Right ventricle myocardium inferior (tissue), 1 donor: ENCODE measurements at places on chromosomes 4 and X.

DNA sequence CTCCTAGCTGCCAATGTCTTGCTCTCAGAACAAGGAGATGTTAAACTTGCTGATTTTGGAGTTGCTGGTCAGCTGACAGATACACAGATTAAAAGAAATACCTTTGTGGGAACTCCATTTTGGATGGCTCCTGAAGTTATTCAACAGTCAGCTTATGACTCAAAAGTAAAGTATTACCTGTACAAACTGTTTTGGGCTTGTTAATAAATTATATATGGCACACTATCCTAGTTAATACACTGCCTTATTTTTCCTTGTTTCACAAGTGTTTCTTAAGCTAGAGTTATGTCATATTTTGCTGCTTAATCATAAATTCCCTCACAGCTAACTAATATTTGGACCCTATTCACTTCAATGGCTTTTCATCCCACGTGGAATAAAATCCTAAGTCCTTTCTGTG lies 45.3 kb downstream of the STK26 start:
- DNase-seq: no peak

DNA sequence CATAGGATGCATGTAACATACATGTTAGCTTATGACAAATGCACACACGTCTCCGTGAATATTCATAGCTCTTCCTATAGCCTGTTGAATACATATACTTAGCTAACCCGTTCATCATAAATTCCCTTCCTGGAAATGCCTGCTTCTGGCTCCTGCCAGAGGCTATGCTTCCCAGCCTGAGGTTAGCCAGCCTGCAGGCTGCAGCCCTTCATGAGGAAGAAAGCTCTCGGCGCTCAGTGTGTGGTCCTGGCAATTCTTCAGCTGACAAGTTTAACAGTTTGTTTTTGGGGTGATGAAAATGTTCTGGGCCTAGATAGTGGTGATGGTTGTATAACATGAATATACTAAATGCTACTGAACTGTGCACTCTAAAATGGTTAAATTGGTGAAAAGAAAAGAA lies 48.8 kb upstream of the MAN2B2 start:
- no peak for DNase-seq

- peak; percentile 46 for DNase-seq
Observed at GRCh38 chr4:508675-509638, 9.9 kb downstream of the PIGG start.

DNA sequence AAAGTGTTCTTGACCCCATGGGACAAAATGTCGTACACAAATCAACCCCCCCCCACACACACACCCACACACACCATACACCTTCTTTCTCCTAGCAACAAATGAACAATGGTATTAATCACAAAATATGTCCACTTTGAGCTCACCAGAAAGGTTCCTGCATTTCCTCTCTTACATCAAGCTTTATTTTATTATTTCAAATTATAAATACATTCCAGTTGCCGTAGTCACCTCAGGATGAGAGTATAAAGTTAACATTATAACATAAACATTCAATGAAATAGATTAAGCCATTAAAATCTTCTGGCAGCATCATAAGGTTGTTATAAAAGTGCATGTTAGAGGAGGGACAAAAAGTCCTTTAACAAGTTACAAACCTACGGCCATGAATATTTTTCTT lies 7.3 kb downstream of the XK start:
- DNase-seq: no peak

GRCh38 chr4:6352031-6352692 lies 82.5 kb downstream of the WFS1 start:
- peak; percentile 53 for DNase-seq

GRCh38 chr4:181477591-181477990 lies 765.6 kb upstream of the TENM3 start:
- no peak for DNase-seq

- DNase-seq: no peak
Observed at GRCh38 chrX:1111601-1112300, 100.7 kb downstream of the CRLF2 start.

DNA sequence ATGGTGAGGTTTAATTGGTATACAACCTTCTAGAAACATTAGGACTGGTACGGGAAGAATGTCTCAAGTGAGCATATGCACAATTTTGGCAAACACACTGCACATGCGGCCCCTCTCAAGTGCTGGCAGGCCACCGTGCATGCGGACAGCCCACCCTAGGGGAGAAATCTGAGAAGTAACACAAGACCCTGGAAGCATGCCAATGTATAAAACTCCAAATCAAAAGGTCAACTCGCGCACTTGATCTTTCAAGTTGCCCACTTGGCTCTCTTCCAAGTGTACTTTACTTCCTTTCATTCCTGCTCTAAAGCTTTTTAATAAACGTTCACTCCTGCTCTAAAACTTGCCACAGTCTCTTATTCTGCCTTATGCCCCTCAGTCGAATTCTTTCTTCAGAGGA lies 488.3 kb downstream of the CFAP47 start:
- no peak for DNase-seq

- DNase-seq: no peak
Observed at GRCh38 chr4:90152024-90152423, 24.8 kb downstream of the CCSER1 start.

DNA sequence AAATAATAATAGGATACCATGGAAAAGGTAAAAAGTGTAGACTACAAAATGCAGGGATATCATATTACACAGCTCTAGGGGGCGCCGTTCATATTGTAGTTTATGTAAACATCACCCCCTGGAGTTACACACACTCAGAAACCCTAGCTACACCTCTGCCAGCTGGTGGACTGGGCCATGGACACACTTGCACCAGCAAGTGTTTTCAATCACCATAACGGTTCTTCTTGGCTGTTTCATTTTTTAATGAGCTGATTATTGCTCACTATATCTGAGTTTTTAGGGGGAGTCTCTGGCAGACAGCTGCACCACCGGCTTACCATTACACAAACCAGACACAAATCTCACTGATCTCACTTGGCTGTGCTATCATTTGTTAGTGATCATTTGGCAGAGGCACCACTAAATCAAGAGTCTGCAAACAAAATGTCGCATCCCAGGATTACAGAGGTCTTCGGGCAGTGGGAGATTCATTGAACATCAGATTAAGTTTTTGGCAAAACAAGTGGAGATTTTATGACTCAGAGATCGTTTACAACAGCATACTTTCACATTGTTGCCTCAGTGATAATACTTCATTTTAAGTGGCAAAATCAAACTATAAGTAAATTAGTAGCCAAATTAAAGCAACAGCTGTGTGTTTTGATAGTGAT lies 185.7 kb downstream of the UNC5C start:
- no peak for DNase-seq

DNA sequence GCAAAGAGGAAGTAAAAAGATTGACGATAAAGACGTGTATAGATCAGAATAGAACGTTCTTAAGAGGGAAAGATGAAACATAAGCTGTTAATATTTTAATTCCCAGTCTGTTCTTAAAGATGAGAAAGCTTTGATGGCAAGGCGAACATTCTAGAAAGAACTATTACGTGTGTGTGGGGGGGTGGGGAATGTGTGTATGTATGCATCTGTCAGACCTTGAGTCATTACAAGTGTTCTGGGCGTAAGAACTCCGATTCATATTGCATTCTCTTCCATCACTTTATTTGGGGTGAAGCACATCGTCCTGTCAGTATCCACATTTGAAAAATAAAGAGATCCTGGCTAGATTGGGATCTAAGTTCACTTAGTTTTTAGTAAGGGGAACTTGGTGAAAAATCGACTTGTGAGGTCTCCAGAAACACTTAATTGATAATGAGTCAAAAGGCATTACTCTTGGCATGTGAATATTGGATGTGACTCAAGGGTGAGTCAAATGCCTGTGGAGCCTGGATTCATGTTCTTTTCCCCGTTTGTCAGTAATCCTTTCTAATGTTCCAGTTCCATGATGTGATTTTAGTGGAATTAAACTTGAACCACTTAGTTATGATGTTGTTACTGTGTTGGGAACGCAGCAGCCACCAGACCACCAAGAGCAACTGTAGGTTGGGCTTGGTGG lies 3.1 kb downstream of the SMS start:
- no peak for DNase-seq

- peak; percentile 74 for DNase-seq
Observed at GRCh38 chr4:10456595-10457254, 501 bp downstream of the ZNF518B start.

DNA sequence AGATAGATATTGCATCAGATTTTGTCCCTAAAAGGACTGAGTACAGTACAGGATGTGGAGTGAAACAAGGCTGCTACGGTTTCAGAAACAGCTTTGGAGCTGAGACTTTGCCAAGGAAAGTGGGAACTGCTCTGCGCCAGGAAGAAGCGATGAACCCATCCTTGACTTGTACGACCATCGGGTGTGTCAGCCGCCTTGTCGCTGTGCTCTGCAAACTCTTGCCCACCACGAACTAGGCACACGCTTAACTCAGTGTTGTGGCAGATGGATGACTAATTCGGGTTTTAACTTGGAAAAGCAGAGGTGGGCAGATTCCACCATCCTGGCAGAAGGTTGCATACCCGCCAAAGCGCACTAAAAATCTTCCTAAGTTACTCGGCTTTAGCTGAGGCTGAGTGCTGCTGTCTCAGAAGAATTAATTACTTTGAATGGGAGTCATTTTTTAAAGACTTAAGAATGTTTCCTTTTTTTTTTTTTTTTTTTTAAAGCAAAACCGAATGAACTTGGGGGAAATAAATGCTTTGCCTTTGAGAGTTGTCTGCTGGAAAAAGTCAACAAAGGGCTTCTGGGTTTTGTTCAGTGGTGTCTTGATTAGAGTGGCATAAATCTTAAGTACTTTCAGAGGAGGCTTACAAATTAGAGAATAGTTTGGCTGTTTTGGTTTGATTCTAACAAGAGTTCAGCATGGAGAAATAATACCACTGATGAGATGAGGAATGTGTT lies 69.5 kb downstream of the SHROOM2 start:
- DNase-seq: no peak

GRCh38 chrX:137565921-137566745 lies at the start of gene ZIC3:
Gene ZIC3 (plus strand): TSS chrX:137566127. CDS start chrX:137566692, 565 bp downstream.
- peak; percentile 85 for DNase-seq

- DNase-seq: peak; percentile 54
Observed at GRCh38 chrX:10360116-10360515, 203.3 kb downstream of the CLCN4 start.

DNA sequence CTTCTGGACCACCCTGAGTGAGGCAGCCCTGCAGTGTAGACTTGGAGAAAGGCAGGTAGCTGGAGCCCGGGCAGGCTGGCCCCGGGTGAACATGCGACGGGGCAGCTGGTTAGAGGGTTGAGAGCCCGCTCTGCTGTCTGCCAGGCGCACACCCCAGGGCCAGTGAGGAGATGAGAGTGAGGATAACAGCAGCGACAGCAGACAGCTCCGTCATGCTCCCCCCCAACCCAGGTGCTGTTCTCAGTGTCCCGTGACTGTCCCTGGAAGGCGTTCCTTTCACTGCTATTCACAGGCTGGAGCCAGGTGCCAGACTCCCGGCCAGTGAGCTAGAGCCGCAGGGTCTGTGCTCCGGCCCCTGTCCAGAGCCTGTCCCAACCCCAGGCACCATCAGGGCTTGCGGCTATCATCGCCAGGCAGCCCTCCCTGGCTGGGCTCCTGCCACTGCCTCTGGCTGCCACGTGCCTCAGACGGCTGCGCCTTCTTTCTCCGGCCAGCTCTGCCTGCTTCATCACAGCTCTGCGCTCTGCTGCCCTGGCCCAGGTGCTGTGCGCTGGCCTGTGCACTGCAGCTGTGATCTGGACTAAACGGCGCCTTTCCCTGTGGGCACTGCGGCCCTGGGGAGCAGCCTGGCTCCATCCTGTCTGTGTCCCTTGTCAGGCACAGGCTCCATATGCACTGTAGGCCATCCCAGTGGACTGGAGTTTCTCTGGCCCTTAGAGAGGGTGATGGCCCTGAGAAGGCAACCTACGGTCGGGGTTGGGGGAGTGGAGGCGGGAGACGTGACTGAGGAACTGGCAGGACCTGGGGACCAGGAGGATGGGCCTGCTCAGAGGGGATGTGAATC lies 19.8 kb downstream of the NSG1 start:
- DNase-seq: peak; percentile 35

GRCh38 chr4:158861281-158861680 lies 92.5 kb downstream of the FNIP2 start:
- no peak for DNase-seq

- DNase-seq: no peak
Observed at GRCh38 chr4:110119337-110119736, 79.1 kb downstream of the ELOVL6 start.

DNA sequence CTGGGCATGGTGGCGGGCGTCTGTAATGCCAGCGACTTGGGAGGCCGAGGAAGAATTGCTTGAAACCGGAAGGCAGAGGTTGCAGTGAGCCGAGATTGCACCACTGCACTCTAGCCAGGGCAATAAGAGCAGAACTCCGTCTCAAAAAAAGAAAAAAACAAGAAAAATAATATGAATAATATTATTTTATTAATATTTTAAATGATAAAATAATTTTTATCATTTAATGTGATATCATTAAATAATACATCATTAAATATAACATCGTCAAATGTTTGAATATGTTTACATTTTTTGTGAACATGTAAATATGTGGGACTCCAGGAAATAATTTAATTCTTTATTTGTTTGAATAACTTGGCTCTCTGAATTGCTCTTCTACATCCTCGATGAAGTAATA lies 15.5 kb downstream of the UNC5C start:
- no peak for DNase-seq

DNA sequence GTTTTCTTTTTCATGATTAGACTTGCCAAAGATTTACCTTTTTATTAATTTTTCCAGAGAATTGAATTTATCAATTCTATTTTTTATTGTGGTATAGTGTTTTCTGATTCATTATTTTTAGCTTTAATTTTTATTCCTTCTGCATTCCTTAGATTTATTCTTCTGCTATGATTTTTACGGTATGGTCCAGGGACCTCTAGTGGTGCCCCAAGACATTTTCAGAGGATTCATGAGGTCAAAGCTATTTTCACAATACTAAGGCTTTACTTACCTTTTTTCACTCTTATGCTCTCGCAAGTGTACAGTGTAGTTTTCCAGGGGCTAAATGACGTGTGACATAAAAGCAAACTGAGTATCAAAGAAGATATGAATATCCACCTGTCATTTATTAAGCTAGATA lies 8.0 kb downstream of the RADX start:
- DNase-seq: no peak

DNA sequence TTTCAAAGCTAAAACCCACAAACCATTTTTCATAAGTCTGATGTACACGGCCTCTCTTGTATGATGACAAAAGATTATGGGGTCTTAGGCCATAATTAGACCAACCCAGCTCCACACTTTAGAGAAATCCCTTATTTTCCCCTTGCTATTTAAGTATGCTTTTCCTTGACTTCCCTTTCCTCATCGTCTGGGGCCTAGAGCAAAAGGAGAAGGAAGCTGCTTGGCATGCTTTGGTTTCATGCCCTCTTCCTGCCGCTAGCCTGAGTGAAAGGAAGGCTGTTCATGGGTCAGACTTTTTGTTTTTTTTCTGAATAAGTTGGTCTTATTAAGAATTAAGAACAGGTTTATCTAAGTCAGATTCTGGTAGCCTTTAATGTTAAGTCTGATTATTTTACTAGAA lies 10.6 kb upstream of the RASGEF1B start:
- no peak for DNase-seq
